ENCODE measurements at places on chromosomes 7 and 10.

DNA sequence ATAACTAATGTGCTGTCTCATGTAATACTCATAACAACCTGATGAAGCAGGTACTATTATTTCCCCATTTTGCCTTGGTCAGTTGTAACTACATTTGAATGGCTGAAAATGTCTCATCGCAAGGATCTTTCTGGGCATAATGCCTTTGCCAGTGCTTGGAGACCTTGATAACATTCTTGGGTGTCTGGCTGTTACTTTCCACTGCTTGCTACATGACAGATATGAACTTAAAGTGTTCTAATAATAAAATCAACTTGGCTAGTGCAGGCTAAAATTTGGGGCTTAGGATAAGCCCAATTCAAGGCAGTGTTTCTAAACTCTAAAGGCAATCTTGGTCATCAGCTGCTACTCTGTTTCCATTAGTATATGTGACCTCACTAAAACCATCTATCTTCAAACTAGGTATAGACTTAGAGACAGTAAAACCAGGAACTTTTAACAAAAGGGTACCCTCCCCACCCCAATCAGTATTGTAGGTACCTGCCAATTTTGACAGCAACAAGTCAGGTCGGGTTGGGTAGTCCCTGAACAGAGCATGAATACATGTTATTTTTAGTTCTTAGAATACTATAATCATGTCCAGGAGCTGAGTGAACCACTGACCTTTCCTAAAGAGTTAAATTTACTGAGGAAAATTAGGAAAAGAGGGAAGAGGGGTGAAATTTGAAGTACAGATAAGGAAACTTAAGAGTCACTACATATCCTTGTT lies 68.2 kb upstream of the AHR start:
- no peak for DNase-seq

- no peak for DNase-seq
Measured at GRCh38 chr10:2679646-2680045, 387.7 kb upstream of the PFKP start.

DNA sequence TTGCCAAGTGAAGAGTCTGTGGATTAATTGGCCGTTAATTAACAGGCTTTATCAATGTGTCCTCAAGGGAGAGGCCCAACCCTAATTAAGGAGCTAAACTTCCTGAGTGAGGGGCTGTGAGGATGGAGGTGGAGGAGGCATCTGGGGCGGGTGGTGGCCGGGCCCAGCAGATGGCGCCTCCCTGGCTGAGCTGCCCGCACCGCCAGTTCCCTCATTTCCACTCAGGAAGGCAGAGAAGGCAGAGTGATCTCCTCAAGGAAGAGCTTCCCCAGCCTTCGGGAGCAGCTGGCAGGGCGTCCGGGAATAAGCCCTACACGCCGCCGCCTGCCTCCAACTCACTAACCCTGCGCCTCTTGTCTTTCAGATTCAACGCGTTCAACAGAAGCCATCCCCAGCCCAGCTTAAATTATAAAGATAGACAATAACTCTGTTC lies 112.2 kb downstream of the CYTH3 start:
- no peak for DNase-seq

GRCh38 chr10:93496322-93497041 lies at the start of gene CEP55:
TSS of gene CEP55 (plus strand) at chr10:93496612. CDS start at chr10:93500052, 3,440 bp downstream.
- peak; percentile 90 for DNase-seq

DNA sequence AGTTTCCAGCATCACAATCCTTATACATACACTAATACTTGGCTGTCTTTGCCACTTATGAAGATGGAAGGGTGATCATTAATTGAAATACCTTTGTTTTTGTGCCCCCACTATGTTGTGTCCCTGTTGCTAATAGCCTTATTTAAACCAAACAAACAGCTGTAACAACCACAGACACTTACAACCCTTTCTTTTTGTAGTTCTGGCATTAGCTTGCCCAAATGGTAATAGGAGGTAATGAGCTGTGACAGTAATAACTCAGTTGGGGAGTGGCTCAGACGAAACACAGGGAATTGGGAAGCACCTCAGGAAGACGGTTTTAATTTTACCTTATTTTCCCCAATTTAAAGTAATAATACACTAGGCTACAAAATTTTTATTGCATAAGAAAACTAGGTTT lies 83.4 kb downstream of the MDFIC start:
- DNase-seq = no peak

- no peak for DNase-seq
Measured at GRCh38 chr10:35184527-35185171, 58.0 kb downstream of the CREM start.

GRCh38 chr7:126370038-126370668 lies 882.6 kb downstream of the GRM8 start:
- DNase-seq = no peak

Data from activated CD4-positive, alpha-beta T cell treated with anti-CD3 and anti-CD28 coated beads for 1 hour (primary cell).